ENCODE measurements at places on chromosomes 5 and 9. TPM values are rescaled to one million over a fixed set of nuclear protein-coding genes. Genes with fewer than 3 reads are reported as not detected.
A peak's percentile ranks its signal among the peaks of the same experiment; 100 is the strongest.

Gene DNAH5
- polyA plus RNA-seq = 0.67 TPM

Gene C9
- polyA plus RNA-seq = not detected

DNA sequence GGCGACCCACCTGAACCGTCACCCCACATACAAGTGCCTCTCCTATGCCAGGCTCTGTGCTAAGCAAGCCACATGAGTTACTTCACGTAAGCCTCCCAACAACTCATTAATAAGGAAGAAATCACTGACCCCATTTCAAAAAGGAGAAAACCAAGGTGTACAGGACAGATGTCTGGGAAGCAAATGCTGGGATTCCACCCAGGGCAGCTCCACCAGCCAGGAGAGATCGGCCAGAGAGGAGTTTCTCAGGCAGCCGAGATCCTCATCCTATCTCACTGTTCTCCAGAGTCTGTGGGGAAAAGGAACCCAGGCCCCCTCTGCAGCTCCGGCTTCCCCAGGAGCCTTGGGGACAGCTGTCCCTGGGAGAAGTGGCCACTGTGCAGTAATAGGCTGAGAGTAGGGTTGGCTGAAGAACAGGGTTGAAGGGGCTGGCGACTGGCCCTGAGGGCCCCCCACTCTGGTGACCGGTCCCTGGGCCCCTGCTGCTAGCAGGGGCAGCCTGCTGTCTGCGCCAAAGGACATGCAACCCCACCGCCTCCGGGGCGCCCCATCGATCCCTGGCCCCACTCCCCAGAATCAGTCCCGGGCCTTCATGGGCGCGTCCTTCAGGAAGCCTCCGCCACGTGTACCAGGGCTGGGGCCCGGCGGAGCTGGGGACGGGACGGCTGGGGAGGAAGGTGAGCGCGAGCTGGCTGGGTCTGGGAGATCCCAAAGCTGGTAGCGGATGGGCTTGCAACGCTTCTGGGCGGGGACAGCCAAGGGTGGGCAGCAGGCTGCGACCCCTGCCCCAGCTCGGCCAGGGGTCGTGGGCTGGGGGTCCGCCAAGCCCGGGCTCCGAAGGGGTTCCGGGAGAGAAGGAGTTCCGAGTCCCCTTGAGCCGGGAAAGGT is 44.1 kb upstream of the STXBP1 start:
- no peak for DNase-seq

Gene ZNF366
- polyA plus RNA-seq = not detected

DNA sequence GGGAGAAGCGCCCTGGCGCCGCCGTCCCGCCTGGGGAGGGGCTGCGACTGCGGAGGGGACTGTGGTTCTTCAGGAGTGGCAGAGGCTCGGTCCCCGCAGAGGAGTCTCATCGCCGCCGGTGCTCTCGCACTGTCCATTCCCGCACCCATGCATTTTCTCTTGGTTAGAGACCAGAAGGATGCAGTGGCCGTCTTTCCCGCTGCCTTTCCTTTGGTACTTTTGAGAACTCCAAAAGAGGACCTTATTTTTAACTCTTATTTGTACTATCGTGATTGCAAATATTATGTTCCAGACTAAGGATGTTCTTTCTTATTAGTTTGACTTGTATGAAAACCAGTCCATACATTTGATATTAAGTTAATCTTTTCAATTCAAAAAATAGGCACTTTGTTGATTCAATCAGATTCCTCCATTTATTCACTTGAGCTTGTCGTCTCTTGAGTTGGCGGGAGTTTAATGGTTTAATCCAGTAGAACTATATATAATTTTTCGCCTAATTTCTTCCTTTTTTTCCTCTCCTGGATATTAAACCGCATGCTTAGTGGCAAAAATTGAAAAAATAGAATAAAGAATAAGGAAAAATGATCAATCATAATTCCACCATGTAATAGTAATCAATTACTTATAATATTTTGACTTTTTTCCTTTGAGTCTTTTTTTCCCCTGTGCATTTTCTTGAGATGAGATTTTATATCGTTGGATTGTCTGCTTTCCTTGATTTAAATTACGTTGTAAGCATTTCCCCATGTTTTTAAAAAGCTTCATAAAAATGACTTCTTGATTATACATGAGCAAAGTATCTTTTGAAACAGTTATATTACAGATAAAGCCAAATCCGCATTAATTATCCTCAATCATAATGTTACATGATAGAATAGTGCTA is 861 bp downstream of the ZFYVE16 start:
- DNase-seq = peak; percentile 55

DNA sequence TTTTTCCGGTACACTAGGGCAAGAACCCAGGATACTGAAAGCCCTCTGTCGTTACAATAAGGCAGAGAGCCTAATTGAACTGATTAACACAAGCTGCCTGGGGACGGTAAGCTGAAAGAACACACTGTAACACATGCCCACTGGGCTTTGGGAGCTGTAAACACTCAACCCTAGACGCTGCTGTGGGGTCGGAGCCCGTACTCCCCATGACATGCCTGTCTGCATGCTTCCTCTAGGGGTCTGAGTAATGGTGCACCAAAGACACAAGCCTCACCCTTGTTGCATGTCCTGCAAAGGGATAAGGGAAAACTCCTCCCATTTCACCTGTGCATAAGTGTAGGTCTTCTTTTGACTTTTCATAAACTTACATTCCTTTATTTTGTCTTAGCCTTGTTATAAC is 194.0 kb downstream of the FBXL7 start:
- no peak for DNase-seq

Gene OMD
- polyA plus RNA-seq = not detected

Gene FGD3
- polyA plus RNA-seq = 0.14 TPM

DNA sequence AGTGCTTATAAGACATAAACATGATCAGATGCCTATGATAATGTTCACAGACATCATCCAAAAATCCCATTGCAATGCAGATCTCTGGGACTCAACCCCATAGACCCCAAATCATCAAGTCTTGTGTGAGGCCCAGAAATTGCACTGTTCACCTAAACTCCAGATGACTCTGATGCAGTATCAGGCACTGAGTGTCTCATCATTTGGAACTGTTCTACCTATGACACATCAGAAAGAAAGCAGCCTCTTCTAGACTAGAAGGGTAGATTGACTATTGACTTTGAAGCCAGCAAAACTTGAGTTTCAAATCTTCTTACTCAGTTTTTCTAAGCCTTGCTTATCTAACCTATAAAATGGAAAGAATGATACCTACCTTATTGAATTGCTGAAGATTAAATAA is 58.7 kb upstream of the PAPPA start:
- peak; percentile 65 for DNase-seq

DNA sequence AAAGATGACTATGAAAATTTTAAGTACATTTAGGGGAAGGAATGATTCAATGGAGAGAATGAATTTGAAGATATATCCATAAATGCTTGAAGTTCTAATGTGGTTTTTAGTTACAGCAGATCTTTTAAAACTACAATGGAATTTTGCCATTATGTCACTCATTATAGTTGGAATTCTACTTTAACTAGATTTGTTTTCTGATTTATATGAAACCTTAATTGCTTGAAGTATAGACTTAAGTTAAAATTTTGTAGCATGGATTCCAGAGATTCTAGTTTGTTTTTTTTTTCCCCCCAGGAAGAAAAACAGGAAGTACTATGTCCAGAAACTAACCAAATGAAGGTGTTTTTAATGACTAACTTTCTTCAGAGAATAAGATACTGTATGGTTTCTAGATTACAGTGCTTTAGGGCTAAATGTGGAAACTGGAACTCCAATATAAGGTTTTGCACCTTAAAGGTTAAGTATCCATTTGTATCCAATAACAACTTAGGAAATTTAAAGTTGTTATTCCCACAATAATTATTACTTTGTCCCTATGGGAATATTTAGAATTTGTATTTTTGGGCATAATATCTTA is 70.3 kb downstream of the ZSWIM6 start:
- no peak for DNase-seq

DNA sequence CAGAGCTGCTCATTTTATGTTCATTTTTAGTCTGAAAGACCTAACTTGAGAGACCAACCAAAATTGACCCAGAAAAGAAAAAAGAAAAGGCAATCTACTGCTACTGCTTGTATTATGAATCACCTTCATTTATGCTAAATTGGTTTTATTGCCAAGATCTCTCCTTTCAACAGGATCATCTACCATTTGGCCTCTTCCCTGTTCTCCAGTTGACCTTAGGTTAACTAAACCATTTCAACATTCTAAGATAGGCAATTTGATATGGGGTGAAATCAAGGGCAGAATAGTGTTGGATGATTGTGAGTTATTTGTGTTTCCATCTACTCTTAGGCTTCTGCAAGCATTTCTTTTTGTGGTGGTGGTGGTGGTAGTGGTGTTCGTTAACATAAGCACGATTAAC is 48.3 kb upstream of the POU4F3 start:
- DNase-seq = no peak

Gene CRB2
- not detected for polyA plus RNA-seq

DNA sequence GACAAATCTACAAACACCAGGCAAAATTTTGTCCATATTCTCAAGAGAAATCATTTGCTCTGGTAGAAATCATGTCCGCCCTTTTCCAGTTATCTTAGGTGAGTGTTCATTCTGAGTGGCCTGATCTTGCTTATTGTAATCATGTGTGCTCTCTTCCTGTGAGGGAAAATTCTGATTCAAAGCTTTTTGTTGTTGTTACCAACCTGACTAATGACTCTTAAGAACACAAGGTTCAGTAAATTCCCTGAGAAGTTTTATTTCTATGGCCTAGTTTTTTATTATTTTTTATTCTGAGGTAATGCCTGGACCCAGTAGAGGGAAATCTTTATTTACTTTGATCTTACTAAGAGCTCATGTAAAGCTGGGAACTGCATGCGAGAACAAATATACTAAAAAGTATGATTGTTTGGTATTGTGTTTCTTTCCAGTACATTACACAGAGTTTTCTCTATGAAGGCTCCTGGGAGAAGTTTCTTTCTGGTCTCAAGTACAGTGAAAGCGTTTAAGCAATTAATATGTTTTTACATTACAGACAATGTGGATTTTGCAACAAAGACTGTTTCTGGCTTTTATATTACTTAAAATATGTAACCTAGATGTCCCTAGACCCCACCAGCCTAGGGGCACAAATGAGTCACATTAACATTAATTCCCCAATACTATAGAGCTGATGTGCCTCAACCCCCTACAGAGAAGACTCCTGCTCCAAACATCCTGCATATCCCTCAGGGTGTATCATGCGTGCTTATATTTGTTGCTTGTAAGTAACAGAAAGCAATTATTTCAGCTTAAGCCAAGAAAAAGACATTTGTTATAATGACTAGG is 138.1 kb downstream of the TMEM167A start:
- DNase-seq = no peak

GRCh38 chr5:32848681-32849080 is 137.6 kb downstream of the NPR3 start:
- DNase-seq = no peak

DNA sequence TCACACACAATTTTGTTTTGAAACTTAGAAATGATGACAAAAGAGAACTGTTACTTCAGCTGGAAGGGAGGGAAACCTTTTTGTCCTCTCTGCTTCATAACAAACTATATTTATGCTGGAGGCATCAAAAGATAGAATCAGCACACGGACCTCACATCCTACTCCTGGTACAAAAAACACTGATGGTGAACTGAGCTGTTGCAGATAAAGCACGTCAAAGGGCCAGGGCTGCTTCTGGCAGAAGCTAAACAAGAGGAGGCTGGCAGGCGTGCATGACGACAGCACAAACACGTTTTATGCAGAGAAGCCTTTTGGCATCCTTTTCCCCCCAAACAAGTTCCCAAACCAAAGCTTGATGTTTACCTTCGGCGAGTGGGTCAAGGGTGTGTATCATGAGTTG is 169.6 kb downstream of the SLC24A2 start:
- DNase-seq = no peak

Gene C9orf50
- polyA plus RNA-seq = not detected

GRCh38 chr5:10018201-10019069 is 231.3 kb downstream of the ATPSCKMT start:
- peak; percentile 70 for DNase-seq

Gene PCDHA9
- not detected for polyA plus RNA-seq

Gene PIP5KL1
- 4.4 TPM for polyA plus RNA-seq

DNA sequence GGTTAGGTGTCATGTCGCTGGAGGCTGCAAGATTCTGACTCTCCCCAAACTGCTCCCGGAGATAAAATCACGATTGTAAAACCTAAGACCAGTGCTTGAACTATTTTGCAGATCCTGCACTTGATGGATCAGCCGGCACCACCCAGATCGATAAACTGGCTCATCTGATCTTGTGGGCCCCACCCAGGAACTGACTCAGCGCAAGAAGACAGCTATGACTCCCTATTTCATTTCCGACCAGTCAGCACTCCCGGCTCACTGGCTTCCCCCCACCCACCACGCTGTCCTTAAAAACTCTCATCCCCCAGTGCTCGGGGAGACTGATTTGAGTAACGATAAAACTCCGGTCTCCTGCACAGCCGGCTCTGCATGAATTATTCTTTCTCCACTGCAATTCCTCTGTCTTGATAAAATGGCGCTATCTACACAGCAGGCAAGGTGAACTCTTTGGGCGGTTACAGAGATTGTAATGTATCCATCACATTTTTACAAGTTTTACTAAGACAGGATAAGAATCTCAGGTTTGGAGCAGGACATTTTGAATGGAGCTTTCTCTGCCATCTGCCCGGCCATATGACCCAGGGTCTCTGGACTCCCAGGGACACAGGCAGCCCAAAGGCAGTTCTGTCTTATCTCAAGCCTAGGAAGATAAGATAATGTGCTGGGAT is 10.6 kb upstream of the PPP1R26 start:
- no peak for DNase-seq

DNA sequence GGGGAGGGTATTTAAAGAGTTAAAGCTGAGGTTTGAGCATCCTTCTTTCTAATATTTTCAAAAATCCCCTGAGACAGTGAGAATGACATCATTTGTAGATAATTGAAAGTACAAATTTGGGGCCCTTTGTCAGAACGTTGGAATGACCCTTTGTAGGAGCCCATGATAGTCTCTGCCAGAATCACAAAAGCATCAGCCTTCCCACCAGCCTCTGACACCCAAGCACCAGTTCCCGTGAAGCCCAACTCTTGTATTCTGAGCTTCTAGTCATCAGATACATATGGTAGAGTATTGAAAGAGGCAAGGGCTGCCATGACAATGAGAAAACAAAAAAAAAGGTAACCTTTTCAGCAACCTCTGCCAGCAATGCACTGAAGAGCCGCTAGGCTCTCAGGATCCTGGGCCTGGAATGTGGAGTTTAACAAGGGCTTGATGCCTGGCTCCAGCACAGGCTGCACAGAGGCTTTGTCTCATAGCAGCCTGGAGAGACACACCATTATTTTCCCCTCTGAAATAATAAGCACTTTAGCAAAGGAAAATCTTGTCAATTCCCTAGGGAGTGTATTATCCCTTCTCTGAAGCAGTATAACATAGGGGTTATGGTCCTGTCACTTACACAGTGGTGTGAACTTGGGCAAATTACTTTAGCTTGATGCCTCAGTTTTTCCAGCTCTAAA is 114.4 kb downstream of the ZNF608 start:
- no peak for DNase-seq

- no peak for DNase-seq
Observed at GRCh38 chr5:120260651-120261050, 203.4 kb upstream of the PRR16 start.

Gene BTNL8
- polyA plus RNA-seq = not detected

- DNase-seq = no peak
Observed at GRCh38 chr9:32884482-32884881, 101.1 kb downstream of the TMEM215 start.

GRCh38 chr9:35856882-35857281 is 13.3 kb downstream of the OR13J1 start:
- no peak for DNase-seq

Gene RELL2
- polyA plus RNA-seq = 11.0 TPM

Gene SLC34A1
- 0.02 TPM for polyA plus RNA-seq

- DNase-seq = no peak
Observed at GRCh38 chr5:1468629-1469527, 23.6 kb upstream of the SLC6A3 start.

Gene GPR107
- 20.5 TPM for polyA plus RNA-seq

Gene RANBP3L
- not detected for polyA plus RNA-seq

- DNase-seq = no peak
Observed at GRCh38 chr5:135472141-135472540, 20.0 kb upstream of the TIFAB start.
